DND-41 (cell line): ENCODE measurements at places on chromosomes 3 and 15.

DNA sequence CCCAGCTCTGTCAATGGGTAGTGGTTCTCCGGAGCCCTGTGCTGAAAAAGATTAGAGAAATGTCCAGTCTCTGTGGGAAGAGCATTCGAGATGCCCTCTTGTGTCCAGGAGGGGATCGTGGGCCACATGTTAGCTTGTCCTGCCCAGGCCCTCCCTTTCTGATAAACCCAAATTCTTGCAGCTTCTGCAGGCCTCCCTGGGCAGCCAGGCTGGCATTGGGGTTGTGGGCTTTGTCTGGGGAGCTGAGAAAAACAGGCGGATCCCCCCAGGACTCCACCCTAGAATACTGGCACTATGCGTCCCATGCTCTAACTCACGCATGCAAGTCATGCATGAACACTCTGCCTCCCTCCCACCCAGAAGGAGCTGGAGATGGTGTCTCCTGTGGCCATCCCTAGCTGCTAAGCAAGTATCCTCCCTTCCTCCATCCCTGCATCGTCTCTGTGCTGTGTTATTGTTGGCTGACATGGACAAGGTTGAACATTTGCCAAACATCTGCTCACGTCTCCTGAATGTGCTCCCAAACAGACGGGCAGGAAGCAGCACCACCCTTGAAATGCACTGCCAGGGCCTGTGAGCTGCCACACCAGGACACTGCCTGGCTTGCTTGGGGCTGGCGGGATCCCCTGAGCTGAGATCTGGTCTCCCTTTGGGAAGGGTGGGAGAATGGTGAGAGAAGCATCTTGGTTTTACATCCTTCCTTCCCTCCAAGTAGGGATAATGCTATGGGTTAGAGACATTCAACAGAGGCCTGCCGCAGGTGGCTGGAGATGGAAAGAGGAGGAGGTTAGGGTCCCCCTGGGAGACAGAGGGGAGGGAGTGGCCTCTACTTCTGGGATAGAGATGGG lies 26.5 kb downstream of the CFAP161 start:
- H3K27ac ChIP-seq, result no peak overlapping the region
- peaks cover 7% of the 10 kb centered on the region for H3K4me1 ChIP-seq
- H3K27me3 ChIP-seq, result no peaks in the 10 kb centered on the region
- H3K36me3 ChIP-seq, result no peaks in the 10 kb centered on the region
- no peak overlapping the region for H3K4me3 ChIP-seq
- DNase-seq, result no peak

- H3K27ac ChIP-seq, result peak overlapping the region; percentile 98
- DNase-seq, result peak; percentile 85
- no peaks in the 10 kb centered on the region for H3K27me3 ChIP-seq
Observed at GRCh38 chr3:108127301-108127988, 36.6 kb upstream of the CD47 start.

GRCh38 chr15:36596915-36597314 lies 17.5 kb downstream of the CDIN1 start:
- no peak overlapping the region for H3K27ac ChIP-seq
- no peaks in the 10 kb centered on the region for H3K4me1 ChIP-seq
- DNase-seq, result no peak
- H3K27me3 ChIP-seq, result no peaks in the 10 kb centered on the region
- no peaks in the 10 kb centered on the region for H3K36me3 ChIP-seq

DNA sequence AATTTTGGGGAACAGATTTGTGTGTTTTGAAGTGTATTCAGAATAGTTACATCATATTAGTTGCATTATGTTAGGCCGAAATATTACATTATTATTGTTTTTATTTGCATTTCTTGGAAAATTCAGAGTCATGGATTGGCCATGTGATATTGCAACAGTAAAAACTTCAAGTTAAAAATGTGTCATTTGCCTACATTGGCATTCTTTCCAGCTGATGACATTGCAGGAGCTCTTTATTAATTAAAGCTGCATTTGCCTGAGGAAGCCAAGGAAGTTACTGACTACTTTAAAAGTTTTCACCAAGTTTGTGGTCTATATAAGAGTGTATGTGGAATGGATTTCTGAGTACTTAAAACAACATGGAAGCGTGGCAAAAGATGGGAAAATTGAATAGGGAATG lies 726.4 kb upstream of the SGO1 start:
- no peaks in the 10 kb centered on the region for H3K27me3 ChIP-seq
- no peaks in the 10 kb centered on the region for H3K4me1 ChIP-seq
- no peak overlapping the region for H3K27ac ChIP-seq
- no peaks in the 10 kb centered on the region for H3K36me3 ChIP-seq

GRCh38 chr15:75687486-75688277 lies 25.0 kb downstream of the CSPG4 start:
- no peaks in the 10 kb centered on the region for H3K27me3 ChIP-seq
- H3K27ac ChIP-seq, result no peak overlapping the region
- H3K36me3 ChIP-seq, result no peaks in the 10 kb centered on the region
- H3K4me1 ChIP-seq, result peaks cover 3% of the 10 kb centered on the region; the same call in 1 of the 2 replicates

DNA sequence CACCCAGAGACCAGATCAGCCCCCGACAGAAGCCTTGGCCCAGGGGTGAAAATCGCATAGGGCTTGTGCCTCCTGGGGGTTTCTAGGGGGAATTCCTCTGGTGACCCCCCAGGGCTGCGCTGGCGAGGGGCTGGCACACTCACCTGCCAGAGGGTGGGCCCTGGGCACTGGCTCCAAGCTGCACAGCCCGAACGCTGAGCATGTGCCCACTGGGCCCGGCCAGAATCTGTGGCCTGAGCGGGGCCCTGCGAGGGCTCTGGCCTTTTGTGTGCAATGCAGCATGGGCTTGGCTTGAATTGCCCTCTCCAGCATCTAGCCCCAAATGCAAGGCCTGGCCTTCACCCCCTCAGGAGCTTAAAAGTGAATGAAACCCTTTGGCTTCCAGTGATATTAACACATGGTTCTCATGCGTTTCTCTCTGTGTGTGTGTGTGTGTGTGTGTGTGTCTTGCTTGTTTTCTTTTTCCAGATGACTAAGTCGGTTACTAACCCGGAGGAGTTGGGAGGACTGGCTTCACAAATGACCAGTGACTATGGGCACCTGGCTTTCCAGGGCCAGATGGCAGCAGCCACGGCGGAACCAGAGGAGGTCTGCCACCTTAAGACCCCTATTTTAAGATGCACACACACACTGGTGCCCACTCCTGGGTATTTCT lies 259.1 kb upstream of the TPM1 start:
- H3K27me3 ChIP-seq, result no peaks in the 10 kb centered on the region
- H3K4me1 ChIP-seq, result no peaks in the 10 kb centered on the region
- no peak overlapping the region for H3K4me3 ChIP-seq
- no peak overlapping the region for H3K27ac ChIP-seq
- DNase-seq, result no peak
- H3K36me3 ChIP-seq, result no peaks in the 10 kb centered on the region

- H3K4me1 ChIP-seq, result no peaks in the 10 kb centered on the region
- H3K27ac ChIP-seq, result no peak overlapping the region
- no peaks in the 10 kb centered on the region for H3K36me3 ChIP-seq
- H3K27me3 ChIP-seq, result no peaks in the 10 kb centered on the region
Observed at GRCh38 chr3:136984837-136985236, 27.1 kb downstream of the IL20RB start.

DNA sequence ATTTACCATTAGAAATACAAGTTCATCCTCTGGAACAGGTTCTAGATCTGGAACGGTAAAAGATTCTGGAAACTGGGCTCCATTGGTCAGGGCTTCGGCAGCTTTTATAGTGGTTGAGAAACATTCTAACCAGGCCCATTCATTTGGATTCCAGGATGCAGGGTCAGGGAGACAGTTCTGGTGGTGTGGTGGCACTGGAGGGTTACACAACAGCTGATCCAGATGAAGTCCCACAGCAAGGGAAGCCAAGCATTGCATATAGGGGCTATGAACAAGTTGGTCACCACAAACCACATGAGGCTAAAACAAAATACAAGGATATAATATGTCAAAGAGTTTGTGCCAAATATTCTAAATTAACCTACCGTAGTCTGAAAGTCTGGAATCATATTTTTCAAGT lies 43.0 kb downstream of the FBXL22 start:
- H3K4me3 ChIP-seq, result no peak overlapping the region
- H3K27me3 ChIP-seq, result no peaks in the 10 kb centered on the region
- no peak for DNase-seq

DNA sequence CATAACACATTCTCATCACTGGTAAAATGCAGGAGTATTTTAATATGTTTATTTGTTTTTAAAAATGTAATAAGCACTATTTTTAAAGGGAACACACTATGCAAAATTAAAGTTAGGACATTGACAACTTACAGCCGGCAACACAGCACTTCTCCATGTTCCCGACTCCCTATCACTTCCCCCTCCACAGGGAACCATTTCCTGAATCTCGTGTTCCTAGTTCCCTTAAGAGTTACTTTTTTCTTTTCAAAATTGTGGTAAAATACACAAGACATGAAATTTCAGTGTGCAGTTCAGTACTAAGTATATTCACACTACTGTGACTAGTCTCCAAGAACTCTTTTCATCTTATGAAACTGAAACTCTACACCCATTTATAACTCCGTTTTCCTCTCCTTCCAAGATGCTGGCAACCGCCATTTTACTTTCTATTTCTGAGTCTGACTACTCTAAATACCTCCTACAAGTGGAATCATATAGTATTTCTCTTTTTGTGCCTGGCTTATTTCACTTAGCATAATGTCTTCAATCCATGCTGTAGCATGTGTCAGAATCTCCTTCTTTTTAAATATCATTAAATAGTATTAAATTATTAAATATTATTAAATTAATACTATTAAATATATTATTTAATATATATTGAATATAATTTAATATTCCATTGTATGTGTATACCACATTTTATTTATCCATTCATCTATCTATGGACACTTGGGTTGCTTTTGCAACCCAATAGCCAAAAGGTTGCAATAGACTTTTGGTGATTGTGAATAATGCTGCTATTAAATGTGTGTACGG lies 25.9 kb upstream of the UBE2Q2 start:
- H3K27ac ChIP-seq, result no peak overlapping the region
- no peak for DNase-seq
- no peak overlapping the region for H3K4me3 ChIP-seq
- H3K36me3 ChIP-seq, result no peaks in the 10 kb centered on the region

DNA sequence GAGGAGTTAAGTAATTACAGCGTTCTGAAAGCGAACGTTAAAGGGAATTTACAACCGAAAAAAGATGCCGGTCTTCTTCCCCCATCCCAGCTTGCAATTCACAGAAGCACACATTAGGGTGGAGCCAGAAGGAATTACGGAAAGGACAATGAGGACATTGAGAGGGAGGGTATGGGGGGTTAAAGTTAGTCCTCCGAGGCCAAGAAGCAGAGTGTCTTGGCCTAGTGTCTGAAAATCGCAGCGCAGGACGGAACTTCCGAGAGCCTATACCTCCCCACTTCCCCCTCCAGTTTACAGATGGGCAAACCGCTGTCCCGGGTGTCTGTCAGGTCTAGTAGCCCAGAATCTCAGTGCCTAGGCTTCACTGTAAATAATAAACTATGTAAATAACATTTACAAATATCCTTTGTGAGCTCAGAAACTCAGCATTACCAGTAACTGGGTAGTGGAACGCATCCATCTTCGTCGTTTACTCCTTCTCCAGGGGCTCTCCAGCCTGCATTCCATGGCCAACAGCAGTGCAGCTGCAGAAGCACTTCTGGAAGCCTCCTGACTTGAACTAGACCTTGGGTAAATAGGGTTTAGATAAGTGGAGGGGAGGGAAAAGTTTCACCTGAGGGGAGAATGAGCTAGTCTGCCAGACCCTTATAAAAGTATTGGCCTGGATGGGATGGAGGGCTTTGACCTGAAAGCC lies 922 bp downstream of the ADPRH start:
- H3K4me3 ChIP-seq, result no peak overlapping the region
- no peaks in the 10 kb centered on the region for H3K36me3 ChIP-seq
- H3K27me3 ChIP-seq, result no peaks in the 10 kb centered on the region
- no peak overlapping the region for H3K27ac ChIP-seq
- H3K4me1 ChIP-seq, result no peaks in the 10 kb centered on the region

DNA sequence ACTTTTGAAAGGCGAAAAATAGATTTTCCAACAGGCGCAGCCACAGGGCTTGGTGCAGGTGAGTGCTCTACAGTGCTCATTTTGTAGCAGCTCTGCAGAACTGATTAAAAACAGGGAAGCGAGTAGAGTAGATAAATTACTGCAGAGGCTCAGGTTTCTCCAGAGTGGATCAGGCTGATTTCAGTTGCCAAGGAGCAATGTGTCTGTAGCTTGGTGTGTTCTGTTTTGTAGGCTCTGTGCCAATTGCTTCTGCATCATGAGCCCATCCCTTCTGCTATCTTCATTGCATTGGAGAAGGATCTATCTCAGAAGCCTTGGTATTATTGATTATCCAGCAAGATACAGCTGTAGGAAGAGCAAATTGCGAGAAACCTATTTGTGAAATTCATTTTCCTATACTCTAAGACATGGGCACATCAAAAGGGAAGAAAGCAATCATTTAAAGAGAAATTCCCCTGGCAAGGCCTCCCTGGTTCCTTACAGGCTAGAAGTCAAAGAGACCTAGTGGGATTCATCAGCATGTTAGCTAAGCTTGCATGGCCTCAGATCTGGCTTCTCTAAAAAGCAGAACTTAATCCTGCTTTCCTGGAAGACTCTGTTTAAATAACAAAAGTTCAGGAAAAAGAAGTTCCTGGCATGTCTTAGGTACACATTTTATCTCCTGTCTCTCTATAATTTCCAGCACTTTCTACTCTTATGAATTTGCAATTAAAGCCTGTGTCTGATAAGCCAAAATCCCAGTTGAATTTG lies 432.4 kb upstream of the ATP10A start:
- no peak overlapping the region for H3K27ac ChIP-seq
- DNase-seq, result no peak
- H3K4me1 ChIP-seq, result no peaks in the 10 kb centered on the region
- H3K4me3 ChIP-seq, result no peak overlapping the region

DNA sequence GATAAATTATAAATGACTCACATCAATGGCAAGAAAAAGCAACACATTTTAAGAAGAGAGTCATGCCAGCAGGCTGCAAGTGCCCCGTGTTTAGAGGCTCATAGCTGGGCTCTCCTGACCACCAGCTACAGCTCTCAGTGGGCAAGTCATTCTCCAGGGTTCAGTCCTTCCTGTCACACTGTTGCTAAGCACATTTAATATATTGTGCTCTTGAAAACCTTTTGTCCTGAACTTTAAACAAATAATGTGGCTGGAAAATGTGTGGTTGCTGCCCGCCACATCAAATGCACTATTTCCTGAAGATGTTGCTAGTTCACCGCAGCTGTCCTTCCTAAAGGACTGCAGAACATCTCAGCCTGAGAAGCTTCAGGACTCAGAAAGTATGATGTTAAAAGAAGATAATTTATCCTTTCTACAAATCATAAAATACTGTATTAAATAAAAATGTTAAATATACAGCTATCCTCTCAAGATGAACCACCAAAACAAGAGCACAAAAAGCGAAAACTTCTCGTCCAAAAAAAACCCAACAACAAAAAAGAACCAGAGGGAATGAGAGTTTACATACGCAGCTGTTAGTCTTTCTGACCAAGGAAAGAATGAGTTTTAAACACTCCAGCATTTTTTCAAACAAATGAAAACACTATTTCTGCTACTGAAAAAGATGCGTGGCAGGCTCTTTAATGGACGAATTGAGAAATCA lies 951 bp downstream of the TARS3 start:
- peaks cover 27% of the 10 kb centered on the region for H3K36me3 ChIP-seq
- peak; percentile 52 for DNase-seq
- H3K27me3 ChIP-seq, result no peaks in the 10 kb centered on the region
- peaks cover 20% of the 10 kb centered on the region for H3K4me1 ChIP-seq
- peak overlapping the region; percentile 87 for H3K4me3 ChIP-seq
